AG09309 (cell line): ENCODE measurements at places on chromosomes 12 and 14.

GRCh38 chr14:55980970-55981369 is 137.2 kb upstream of the PELI2 start:
- DNase-seq: no peak

DNA sequence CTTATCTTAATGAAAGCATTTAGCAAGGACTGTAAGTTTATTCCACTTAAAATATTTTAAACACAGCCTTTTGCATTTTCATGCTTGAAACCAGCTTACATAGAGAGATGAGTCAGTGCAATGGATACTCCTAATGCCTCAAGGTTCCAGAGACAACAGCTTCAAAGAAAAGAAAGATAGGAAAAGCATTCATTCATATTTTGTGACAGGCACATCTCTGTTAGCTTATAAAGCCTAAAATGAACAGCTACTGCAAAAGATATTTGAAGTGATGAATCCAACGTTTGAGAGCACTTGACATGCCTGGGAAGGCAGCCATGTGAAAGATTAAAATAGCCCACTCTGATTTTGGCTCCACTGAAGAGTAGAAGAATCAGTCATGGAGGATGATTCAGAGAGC is 814.5 kb downstream of the RPS29 start:
- no peak for DNase-seq

GRCh38 chr14:32584079-32584478 is 255.0 kb downstream of the AKAP6 start:
- DNase-seq: no peak

DNA sequence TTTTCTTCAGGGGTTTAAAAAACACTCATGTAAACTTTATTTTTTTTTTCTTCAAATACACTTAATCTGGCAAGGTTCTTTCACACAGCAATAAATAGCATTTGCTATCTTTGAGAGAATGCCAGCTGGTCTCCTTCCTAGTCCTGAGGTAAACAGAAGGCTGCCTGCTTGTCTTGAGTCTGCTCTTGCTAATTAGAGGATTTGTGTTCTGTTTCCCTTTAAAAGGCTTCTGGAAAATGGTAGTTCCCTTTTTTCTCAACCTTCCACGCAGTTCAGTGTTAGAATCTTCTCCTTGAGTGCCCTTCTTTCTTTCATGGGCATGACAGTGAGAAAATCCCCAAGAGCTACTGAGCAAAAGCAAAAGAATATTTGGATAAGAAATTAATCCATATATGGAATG is 92.3 kb upstream of the DCN start:
- peak; percentile 29 for DNase-seq

DNA sequence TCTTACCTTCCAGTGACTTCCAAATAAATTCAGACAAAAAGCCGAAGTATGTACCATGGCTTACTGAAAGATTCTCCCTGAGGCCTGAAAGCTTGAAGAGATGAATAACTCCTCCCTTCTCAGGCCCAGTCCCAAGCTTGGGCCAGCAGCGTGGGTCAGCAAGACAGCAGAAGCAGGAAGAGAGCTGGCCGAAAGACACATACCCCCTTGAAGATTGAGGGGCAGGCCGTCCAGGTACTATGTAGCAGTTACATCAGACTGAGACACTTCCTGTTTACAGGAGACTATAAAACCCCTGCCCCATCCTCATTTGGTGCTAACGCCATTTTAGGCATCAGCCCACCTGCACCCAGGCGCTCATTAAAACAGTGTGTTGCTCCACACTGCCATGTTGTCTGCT is 15.0 kb downstream of the NDUFA12 start:
- no peak for DNase-seq

DNA sequence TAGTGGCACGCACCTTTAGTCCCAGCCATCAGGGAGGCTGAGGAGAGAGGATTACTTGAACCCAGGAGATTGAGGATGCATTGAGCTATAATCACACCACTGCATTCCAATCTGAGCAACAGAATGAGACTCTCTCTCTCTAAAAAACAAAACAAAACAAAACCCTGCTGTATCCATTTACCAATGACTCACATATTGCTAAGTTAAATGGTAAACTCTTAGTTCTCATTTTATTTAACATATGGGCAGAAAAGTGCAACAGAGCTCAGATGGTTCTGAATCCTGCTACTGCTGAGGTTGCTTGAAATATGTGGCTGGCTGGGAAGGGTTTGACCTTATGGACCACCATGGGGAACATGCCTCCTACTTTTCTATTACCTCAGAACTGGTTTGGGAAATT is 33.7 kb upstream of the CCNT1 start:
- no peak for DNase-seq

- DNase-seq: no peak
These were observed 7.1 kb downstream of the LTBR start for GRCh38 chr12:6391013-6391412.

- no peak for DNase-seq
These were observed 211.4 kb upstream of the ABCD2 start for GRCh38 chr12:39830852-39831520.

DNA sequence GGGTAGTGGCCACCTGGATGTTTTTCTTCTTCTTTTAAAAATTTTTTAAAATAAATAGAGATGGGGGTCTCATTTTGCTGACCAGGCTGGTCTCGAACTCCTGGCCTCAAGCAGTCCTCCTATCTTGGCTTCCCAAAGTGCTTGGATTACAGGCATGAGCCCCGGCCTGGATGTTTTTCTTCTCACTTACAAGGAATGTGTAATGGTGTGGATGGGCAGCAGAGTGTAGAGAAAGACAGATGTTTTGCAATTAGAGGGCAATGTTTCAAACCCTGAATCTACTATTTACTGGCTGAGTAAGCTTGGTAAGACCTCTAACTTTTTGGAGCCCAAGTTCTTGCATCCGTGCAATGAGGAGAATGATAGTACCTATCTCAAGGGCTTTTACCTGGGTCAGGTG is 48.1 kb downstream of the ADCK1 start:
- peak; percentile 18 for DNase-seq
